ENCODE measurements at places on chromosomes 7 and 10.

- DNase-seq, result no peak
Measured at GRCh38 chr7:116715077-116715476, 43.1 kb downstream of the MET start.

- DNase-seq, result no peak
Measured at GRCh38 chr7:7920056-7920455, 48.5 kb upstream of the GLCCI1 start.

DNA sequence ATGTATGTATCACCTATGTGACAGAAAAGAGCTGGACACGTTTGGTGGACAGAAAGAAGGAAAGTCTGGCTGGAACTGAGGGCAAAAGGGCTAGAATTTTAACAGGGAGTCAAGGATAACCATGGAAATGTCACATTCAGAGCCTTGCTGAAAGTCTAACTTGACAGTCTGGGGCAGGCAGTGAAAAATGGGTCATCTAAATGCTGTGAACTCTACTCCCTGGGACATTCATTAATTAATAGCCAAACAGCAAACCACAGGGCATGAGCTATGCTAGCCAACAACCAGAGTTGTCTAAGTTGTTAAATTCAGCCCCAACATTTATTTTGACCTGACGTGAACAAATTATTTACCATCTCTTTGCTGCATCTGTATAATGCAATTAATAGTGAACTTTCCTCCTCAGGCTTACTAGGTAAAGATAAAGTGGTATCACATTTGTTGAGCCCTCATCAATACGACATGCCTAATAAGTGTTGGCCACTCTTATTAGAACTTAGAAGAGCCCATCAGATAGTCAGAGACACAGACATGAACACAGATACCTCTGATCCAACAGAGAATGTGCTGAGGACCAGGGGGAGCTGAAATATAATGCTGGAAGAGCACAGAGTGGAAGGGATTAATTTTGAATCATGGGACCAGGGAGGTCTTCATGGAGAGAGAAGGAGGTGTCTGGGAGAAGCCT lies 109.9 kb downstream of the SORCS1 start:
- DNase-seq, result no peak

GRCh38 chr10:121615435-121615793 lies 17.2 kb upstream of the FGFR2 start:
- no peak for DNase-seq

DNA sequence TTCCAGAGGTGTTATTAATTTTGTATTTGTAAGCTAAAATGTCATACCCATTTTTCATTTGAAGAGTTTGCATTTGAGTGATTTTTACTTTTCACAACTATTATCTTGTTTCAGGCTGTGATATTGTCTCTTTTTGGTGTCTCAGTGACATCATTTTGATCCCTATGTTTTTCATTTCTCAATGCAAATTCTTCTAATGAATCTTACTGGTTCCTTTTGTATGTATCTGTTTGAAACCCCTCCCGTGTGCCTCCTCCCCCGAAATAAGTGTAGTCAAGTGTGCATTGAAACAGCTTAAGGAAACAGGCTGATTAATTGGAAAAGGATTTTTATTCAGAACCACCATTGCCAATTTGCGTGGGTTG lies 77.8 kb downstream of the SHH start:
- no peak for DNase-seq

GRCh38 chr7:37656913-37657530 lies 26.5 kb upstream of the GPR141 start:
- no peak for DNase-seq
